Occipital lobe (tissue), 3 donors: ENCODE measurements at places on chromosomes 1 and 21.
A peak's percentile ranks its signal among the peaks of the same experiment; 100 is the strongest.

- DNase-seq = no peak
These were observed 56.7 kb downstream of the LRIG2 start for GRCh38 chr1:113129529-113130185.

GRCh38 chr1:23367791-23368561 lies 1.7 kb downstream of the ZNF436 start:
- peak; percentile 98 for DNase-seq

DNA sequence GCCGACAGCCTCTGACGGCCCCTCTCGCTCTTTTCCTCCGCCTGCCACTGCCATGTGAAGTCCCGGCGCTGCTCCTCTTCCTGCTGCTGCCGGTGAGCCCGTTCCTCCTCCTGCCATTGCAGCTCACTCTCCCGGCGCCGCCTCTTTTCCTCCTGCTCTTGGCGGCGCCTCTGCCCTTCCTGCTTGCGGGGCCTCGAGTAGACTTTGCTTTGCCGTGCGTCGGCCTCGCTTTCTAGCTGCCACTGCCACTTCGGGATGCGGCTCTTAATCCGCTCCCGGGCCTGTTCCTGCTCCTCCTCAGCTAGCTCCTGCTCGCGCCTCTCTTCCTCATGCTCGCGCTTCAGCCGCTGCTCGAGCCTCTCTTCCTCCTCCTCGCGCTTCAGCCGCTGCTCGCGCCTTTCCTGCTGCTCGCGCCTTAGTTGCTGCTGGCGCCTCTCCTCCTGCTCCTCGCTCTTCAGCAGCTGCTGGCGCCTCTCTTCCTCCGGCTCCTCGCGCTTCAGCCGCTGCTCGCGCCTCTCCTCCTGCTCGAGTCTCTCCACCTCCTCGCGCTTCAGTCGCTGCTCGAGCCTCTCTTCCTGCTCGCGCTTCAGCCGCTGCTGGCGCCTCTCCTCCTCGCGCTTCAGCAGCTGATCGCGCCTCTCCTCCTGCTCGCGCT lies 4.3 kb downstream of the TCHH start:
- peak; percentile 34 for DNase-seq

GRCh38 chr1:241542199-241542907 lies 10.2 kb downstream of the KMO start:
- no peak for DNase-seq

DNA sequence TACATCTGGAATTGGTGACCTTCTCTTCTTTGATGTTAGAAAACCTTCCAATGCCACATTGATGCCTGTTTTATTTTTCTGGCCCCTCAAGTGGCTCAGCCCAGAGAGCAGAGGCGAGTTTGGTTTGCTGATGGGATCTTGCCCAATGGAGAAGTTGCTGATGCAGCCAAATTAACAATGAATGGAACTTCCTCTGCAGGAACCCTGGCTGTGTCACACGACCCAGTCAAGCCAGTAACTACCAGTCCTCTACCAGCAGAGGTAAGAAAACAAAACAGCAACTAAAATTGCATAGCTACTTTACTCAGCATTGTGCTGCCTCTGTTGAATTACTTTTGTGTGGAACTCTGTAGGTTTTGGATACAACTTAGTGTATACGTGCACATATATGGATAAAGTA lies 97.6 kb downstream of the CC2D1B start:
- DNase-seq = no peak
